Camera-type eye (tissue), 1 donor: ENCODE measurements at places on chromosomes 16 and 17. TPM values are rescaled to one million over a fixed set of nuclear protein-coding genes. Genes with fewer than 3 reads are reported as not detected.

The FN3K gene
- total RNA-seq: 19.8 TPM

The GRB7 gene
- total RNA-seq: 1.3 TPM

The KRT33B gene
- not detected for total RNA-seq

The E2F4 gene
- 39.0 TPM for total RNA-seq

The ICAM2 gene
- 21.7 TPM for total RNA-seq

The FOXC2 gene
- 2.8 TPM for total RNA-seq

The RGS11 gene
- 8.2 TPM for total RNA-seq

The ABCC11 gene
- not detected for total RNA-seq

The PLD2 gene
- total RNA-seq: 24.4 TPM

The KCNG4 gene
- total RNA-seq: 1.8 TPM

The DPEP1 gene
- 1.0 TPM for total RNA-seq

The TEX19 gene
- not detected for total RNA-seq

The CA4 gene
- total RNA-seq: 10.4 TPM

The KRTAP1-1 gene
- total RNA-seq: not detected

The SLC52A1 gene
- total RNA-seq: not detected

The NUPR1 gene
- total RNA-seq: 2.5 TPM

The PSMC3IP gene
- total RNA-seq: 6.5 TPM

The RBL2 gene
- 135 TPM for total RNA-seq

The KREMEN2 gene
- total RNA-seq: 1.6 TPM

The KRT32 gene
- total RNA-seq: not detected
